ENCODE measurements at places on chromosomes 12 and 14. TPM values are rescaled to one million over a fixed set of nuclear protein-coding genes. Genes with fewer than 3 reads are reported as not detected.

- no peak for DNase-seq
These were observed 214.1 kb downstream of the NUAK1 start for GRCh38 chr12:105924526-105925208.

ZNF384 gene
- polyA plus RNA-seq: 34.4 TPM

BCL7A gene
- 4.5 TPM for polyA plus RNA-seq

DNA sequence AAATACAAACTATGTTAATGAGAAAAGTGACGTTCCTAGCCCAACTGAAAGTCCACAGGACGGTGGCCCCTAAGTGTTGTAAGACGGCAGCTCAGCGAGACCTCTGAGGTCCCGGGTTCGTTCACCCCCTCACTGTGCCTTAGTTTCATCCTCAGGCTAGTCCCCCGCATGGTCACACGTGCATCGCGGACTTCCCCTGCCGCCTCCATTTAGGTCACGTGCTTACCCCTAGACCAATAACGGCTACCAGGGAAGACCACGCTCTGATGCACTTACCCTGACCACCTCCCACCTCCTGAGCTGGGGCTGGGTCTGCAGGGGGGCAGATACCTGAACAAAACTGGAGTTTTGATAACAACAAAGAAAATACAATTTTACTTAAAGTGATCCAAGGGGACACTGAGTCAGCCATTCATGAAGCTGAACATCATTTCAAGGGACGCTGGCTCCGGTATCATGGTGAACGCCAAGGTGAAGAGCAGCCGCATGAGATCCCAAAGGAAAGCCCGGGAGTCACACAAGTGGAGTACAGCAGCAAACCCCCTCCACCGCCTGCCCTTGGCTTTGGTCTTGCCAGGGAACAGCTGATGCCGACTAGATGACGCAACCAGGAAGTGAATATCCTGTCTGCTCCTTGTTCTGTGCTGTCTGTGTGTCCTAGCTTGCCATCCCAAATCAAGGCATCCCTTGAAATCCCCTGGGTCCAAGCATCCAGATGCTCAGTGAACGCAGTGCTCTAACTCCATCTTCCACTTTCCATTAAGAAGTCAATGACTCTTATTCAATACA, 274.1 kb downstream of the PCNX1 start:
- no peak for DNase-seq

DNAI7 gene
- 2.5 TPM for polyA plus RNA-seq

GRCh38 chr12:50557421-50557820, 52.6 kb downstream of the DIP2B start:
- DNase-seq: no peak

LGR5 gene
- 0.28 TPM for polyA plus RNA-seq

- DNase-seq: no peak
These were observed 120.3 kb downstream of the CHST11 start for GRCh38 chr12:104576980-104577580.

DNA sequence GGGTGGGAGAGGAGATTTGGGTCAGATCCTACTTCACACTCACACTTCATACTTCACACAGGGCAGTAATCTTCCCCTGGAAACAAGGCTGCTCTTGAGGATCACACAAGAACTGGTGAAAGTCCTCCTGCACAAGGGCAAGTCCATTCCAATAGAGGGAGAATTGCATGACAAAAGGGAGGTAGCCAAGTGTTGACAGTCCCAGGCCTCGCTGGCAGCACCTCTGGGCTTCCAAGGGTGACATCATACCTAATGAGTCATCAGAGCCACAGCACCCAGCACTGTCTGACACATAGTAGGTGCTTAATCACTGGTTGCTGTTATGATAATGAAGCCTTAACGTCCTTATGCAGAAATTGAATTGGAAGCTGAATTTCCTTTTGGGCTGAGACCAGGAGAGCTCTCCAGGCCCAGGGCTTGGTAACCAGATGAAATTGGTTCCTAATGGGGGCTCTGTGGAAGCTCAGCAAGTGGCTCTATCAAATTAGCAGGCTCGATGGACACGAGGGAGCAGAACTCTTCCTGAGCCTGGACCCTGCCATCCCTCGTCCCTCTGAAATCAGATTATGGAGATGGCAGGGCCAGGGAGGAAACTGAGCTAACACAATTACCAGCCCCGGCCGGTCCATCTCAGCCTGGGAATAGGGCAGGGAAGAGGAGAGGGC, 58.8 kb upstream of the ACTN1 start:
- DNase-seq: no peak

Data from lung (tissue), 17 donors.